Lung (tissue), 17 donors: ENCODE measurements at places on chromosomes 13 and 19. TPM values are rescaled to one million over a fixed set of nuclear protein-coding genes. Genes with fewer than 3 reads are reported as not detected.

DNA sequence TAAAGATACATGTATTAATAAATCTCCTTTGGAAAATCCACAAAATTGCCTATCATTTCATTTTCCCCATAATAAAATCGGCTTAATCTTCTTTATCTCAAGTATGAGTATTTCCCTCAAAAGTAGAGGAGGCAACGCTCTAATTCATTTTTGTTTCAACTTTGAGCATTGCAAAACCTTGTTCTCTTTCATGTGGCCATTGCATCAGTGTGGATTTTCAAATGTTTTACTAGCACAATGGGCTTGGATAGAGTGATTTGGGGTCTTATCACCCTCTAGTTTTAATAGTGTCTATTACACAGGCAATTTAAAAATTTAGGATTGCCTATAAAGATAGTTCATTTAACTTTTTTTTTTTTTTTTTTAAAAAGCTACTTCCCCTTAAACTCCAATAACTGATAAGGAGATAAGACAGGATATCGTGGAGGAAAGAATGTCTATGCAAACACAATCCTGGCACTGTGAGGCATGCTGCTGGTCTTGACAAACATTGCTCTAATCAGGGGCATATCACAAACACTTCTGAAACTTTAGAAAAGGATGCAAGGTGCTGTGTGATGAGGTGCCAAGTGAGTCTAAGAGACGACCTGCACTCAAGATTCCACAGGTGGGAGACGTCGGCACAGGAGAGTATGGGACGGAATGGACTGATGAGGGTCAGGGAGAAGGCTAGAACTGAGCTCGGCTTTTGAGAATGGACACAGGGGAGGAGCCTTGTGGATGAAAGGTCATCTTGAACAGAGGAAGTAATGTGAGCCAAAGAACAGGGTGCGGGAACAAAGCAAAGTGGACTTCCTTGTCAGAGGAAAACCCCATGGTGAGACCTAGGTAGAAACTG lies 199.7 kb downstream of the IRS2 start:
- DNase-seq = no peak

Gene ZNF223
- 5.6 TPM for total RNA-seq

Gene PLK5
- not detected for total RNA-seq

DNA sequence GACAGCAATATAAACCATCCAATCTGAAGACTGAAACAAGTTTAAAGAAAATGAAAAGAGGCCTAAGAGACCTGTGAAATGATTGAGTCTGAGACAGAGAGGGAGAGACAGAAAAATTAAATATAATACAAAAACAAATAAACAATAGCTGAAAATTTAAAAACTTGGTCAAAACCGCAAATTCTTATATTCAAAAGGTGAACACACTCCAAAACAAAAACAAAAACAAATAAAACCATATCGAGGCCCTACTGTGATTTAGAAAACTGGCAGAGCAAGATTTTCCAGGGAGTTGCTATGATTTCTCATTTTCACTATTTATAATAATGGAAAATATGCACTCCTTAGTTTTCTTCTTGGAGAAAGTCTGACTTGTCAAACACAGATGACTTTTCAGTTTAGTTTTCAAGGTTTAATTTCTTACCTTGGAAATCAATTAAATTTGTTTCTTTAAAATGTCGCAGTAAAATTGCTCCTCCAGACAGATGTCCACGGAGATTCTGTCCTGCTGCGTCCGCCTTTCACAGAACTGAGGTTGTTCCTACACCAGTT lies 1420.3 kb downstream of the UQCRFS1 start:
- DNase-seq = no peak

- DNase-seq = no peak
These were observed 28.0 kb downstream of the RXFP2 start for GRCh38 chr13:31767175-31767900.

Gene ZNF792
- 8.1 TPM for total RNA-seq

- DNase-seq = peak; percentile 43
These were observed 498.0 kb downstream of the DIAPH3 start for GRCh38 chr13:59665732-59666131.

Gene CGB1
- not detected for total RNA-seq

GRCh38 chr13:42320375-42320787 lies 48.4 kb downstream of the AKAP11 start:
- no peak for DNase-seq

DNA sequence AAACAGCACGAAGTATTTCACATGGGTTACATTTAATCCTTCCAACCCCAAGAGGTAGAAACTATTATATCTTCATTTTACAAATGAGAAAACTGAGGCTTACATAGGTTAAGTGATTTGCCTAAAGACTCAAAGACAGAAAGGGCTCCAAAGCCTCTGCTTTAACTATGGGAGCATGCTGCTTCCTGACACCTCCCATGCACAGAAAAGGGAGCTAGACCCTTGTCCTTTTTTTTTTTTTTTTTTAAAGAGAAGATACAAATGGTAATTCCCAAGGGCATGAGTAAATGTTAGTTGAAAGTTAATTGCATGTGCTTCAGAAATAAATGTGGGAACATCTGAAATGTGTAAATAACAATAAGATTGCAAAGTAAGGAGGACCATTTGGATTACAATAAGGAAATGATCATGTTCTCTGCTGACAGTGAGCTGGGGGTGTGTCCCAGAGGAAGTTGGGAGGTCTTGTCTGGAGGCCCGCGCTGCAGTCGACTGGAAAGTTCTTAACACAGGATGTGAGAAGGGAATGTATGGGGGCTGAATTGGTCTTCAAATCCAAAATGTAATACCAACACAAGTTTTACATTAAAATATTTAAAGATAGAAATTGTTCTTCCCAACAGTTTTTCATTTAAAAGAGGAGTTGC lies 500.3 kb downstream of the KLF12 start:
- no peak for DNase-seq

Gene GZMM
- 2.6 TPM for total RNA-seq

DNA sequence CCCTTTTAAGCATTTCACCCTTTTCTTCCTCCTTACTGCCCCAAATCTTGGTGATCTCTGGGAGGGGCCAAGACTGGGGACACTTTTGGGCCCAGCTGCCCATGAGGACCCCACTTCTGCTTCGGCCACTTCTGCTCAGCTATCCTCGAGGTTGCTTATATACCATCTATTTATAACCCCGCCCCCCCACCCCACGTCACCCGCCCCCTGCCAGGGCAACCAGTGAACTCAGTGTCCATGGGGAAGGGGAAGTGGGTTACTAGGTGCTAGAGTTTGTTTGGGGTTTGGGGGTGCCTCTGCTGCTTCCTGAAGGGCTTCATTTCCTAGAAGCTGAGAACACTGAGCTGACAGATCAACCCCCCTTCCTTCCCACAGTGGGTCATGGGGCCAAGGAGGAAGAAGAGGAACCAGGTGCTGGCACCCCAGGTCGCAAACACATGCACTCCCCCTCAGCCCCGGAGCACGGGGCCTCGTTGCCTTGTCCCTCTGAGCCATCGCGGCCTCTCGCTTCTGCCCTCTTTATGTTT lies 6.1 kb upstream of the ADGRE5 start:
- peak; percentile 40 for DNase-seq

- DNase-seq = no peak
These were observed 2.4 kb upstream of the SIGLEC9 start for GRCh38 chr19:51122112-51122981.

DNA sequence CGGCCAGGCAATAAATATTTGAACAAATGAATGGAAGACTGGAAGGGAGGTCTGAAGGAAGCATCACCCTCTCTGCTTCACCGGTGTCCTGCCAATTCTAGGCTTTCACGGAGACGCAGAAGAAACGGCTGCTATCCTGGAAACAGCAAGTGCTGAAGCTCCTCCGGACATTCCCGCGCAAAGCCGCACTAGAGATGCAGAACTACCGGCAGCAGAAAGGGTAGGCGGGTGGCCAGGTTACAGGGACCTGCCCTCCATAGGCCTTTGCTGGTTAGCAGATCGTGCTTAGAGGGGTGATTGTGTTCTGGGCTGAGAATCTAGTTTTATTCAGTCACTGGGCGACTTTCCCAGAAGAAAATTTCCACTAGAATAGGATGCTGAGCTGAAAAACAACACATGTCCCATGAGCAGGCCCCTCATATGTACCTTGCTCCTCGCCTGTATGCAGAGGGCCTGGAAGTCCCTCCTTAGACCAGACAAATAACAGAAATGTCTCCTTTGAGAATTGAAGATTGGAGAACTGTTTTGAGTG lies 11.0 kb downstream of the PAF1 start:
- DNase-seq = no peak

Gene APOC4
- not detected for total RNA-seq

Gene PABPC3
- total RNA-seq = 0.51 TPM

DNA sequence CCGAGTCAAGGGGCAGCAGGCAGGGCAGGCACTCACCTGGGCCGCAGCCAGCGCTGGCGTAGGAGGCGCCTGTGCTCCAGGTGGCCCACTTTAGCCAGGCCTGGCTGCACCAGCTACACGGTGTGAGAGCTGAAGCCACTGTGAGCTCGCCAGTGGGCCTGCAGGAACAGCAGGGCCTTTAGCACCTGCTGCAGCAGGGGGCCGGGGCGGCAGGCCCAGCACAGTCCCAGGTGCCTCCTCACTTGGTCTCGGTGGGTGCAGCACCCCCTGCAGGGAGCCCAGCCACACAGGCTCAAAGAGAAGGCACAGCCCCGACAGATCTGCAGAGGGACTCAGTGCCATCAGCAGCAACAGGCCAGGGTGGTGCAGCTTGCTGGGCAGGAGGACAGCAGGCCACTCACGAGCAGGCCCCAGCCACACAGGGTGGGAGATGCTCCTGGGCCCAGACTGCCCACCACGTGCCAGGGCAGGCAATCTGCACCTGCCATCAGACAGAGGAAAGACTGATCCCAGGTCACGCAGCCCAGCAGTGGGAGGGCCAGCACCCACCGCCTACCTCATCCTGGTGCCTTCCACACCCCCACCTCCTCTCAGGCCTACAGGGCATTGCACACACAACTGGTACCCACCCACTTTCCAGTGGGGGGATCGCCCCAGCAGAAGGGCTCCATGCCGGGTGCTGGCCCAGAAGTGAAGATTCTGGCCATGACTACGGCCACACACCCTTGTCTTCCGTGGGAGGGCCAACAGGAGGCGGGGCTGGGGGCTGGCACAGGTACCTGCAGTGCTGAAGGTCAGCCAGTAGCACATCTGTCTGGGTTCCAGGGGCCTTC lies 15.8 kb downstream of the ARHGAP33 start:
- DNase-seq = no peak

- DNase-seq = no peak
These were observed 1173.1 kb downstream of the UQCRFS1 start for GRCh38 chr19:28039677-28040381.

DNA sequence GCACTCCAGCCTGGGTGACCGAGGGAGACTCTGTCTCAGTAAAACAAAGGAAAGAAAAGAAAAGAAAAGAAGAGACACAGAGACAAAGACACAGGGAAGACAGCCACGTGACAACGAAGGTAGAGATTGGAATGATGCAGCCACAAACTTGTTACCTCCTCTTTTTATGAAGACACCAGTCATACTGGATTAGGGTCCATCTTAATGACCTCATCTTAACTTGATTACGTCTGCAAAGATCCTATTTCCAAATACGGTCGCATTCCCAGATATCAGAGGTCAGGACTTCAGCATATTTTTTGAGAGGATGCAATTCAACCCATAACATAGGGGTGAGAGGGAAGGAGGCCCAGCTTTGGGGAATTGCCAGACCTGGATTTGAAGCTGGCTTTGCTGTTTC lies 4.1 kb downstream of the ZNRF4 start:
- DNase-seq = no peak

GRCh38 chr13:65456150-65456912 lies 1773.8 kb downstream of the PCDH9 start:
- DNase-seq = no peak

- DNase-seq = no peak
These were observed 54.7 kb upstream of the WASF3 start for GRCh38 chr13:26502826-26503225.

GRCh38 chr13:38191016-38191415 lies 158.6 kb upstream of the UFM1 start:
- no peak for DNase-seq
